ENCODE measurements at places on chromosomes 5 and 9. TPM values are rescaled to one million over a fixed set of nuclear protein-coding genes. Genes with fewer than 3 reads are reported as not detected.

- H3K4me1 ChIP-seq: peaks cover 43% of the 10 kb centered on the region
- no peak overlapping the region for H3K27ac ChIP-seq
These were observed 44.6 kb downstream of the CXXC5 start for GRCh38 chr5:139692679-139693308.

DNA sequence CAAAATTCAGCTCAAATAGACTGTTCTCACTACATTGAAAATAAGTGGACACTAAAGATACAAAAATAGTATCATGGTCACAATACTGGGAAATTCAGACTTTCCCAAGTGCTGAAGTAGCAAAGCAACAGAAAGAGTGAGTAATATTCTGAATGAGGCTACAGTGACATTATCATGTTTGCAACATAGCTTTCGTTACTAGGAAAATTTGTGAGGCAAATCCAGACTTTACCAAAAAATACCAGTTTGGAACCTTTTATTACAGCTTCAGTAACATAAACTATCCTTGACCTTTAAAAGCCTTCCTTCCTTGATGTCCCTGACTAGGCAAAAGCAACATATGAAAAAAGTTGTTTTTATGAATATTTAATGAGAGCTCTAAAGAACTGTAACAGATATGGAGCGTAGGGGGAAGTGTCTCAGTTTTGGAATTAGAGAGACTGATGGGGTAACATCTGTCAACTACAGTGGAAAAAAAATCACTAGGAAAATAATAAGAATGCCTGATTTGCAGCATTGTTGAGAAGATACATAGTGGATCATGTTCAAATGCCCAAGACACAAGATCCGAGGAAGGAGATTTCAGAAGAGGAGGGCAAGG is 312.9 kb downstream of the ADGRV1 start:
- H3K27me3 ChIP-seq: peaks cover 8% of the 10 kb centered on the region
- H3K27ac ChIP-seq: no peak overlapping the region
- no peaks in the 10 kb centered on the region for H3K4me1 ChIP-seq

The C1QTNF3 gene
- polyA plus RNA-seq: not detected

The KCNV2 gene
- 0.16 TPM for polyA plus RNA-seq

- H3K36me3 ChIP-seq: no peaks in the 10 kb centered on the region
- H3K27ac ChIP-seq: peak overlapping the region; percentile 89
- DNase-seq: peak; percentile 2
- peaks cover 4% of the 10 kb centered on the region for H3K27me3 ChIP-seq
- H3K4me3 ChIP-seq: peak overlapping the region; percentile 90
These were observed 233.8 kb upstream of the TMEM161B start for GRCh38 chr5:88502179-88503040.

The OTP gene
- not detected for polyA plus RNA-seq

GRCh38 chr5:154236-154635 is 37.1 kb upstream of the LRRC14B start:
- H3K4me3 ChIP-seq: no peak overlapping the region
- H3K27ac ChIP-seq: no peak overlapping the region
- no peaks in the 10 kb centered on the region for H3K36me3 ChIP-seq

DNA sequence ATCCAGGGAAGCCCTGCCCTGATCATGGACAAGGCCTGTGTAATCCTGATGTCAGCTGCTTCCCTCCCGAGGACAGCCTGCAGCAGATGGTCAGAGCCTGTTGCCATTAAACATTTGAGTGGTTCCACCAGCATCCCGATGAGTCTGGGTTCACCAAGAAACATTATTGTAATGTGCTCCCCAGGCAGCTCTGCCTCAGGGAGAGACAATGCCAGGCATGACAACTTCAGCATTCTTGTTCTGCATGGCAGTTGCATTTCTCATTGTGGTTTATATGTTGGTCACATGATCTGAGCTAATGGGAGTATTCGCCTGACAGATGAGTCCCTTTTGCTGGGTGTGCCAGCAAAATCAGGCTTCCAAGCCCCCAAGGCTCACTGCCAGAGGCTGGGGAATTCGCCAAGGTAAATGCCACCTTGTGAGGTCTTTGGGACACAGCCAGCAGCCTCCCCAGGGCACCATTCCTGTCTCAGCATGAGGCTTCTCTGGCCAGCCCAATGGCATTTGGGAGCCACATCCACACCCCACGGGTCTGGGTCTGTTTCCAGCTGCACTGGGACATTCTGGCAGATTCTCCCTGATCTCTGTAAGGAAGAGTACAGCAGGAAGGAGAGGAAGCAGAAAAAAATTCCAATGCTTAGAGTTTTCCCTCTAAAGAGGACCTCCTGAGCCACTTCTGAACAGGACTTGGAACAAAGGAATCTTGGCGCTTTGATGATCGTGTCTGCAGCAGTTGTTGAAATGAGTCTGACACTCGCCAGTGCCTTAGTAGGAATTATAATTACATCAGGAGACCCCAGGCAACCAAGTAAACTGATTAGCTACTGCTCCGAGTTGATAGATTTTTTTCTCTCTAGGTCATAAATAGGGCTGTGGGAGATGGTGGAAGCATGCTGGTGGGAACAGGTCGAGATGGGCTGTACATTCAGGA is 18.7 kb downstream of the KCNIP1 start:
- no peaks in the 10 kb centered on the region for H3K36me3 ChIP-seq
- no peak overlapping the region for H3K27ac ChIP-seq
- H3K27me3 ChIP-seq: peaks cover 6% of the 10 kb centered on the region
- H3K4me1 ChIP-seq: no peaks in the 10 kb centered on the region
- DNase-seq: no peak

The DBH gene
- not detected for polyA plus RNA-seq

GRCh38 chr9:3576328-3576727 is 50.5 kb upstream of the RFX3 start:
- DNase-seq: peak; percentile 4
- H3K4me3 ChIP-seq: no peak overlapping the region
- peaks cover 4% of the 10 kb centered on the region for H3K4me1 ChIP-seq

The ENTPD2 gene
- polyA plus RNA-seq: not detected

The SPINK7 gene
- not detected for polyA plus RNA-seq

GRCh38 chr9:22739712-22740111 is 293.1 kb downstream of the DMRTA1 start:
- no peaks in the 10 kb centered on the region for H3K36me3 ChIP-seq
- H3K4me3 ChIP-seq: no peak overlapping the region
- H3K27me3 ChIP-seq: no peaks in the 10 kb centered on the region
- H3K4me1 ChIP-seq: no peaks in the 10 kb centered on the region

- no peaks in the 10 kb centered on the region for H3K27me3 ChIP-seq
- H3K36me3 ChIP-seq: no peaks in the 10 kb centered on the region
- peaks cover 6% of the 10 kb centered on the region for H3K4me1 ChIP-seq
These were observed 225.7 kb upstream of the DMRT1 start for GRCh38 chr9:615756-616155.

The CCL27 gene
- not detected for polyA plus RNA-seq

The NEURL1B gene
- not detected for polyA plus RNA-seq

Data from naive B cell (primary cell).